AG10803 (cell line): ENCODE measurements at places on chromosomes 16 and 17.

DNA sequence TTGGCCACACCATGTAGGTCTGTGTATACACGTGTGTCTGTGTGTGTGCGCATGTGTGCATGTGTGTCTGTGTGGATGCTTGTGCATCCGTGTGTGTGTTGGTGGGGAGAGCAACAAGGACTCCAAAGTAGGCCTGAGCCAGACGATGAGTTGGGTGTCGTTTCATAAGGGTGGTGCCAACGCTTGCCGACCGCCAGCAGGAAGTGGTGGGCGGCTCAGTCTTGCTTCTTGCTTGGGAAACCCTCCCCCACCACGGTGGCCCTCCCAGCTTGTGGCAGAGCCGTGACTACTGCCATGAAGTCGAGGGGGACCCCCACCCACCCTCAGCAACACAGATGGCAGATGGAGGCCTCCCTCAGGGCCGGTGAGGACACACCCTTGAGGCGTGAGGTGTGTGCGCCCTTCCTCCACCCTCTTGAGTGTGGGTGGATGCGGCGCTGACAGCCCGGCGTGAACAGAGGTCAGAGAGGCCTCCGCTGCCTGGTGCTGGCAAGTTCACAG, 17.5 kb downstream of the SBK1 start:
- no peak for DNase-seq

DNA sequence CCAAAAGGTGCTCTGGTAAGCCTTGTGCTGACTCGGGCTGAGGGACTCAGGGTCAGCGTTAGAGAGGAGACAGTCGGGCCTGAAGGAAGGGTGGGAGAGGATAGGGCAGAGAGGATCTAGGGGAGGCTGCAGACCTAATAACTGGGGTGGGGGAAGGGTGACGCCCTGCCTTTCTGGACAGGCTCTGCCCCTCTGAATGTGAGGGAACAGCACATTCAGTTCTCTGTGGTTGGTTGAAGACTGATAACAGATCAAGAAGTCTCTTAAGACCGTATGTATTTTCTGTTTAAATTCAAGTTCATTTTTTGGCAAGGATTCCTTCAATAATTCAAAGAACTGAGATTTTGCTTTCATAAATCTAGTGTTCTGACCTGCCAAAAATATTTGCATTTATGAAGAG, 56.2 kb upstream of the TEKT3 start:
- DNase-seq: no peak

DNA sequence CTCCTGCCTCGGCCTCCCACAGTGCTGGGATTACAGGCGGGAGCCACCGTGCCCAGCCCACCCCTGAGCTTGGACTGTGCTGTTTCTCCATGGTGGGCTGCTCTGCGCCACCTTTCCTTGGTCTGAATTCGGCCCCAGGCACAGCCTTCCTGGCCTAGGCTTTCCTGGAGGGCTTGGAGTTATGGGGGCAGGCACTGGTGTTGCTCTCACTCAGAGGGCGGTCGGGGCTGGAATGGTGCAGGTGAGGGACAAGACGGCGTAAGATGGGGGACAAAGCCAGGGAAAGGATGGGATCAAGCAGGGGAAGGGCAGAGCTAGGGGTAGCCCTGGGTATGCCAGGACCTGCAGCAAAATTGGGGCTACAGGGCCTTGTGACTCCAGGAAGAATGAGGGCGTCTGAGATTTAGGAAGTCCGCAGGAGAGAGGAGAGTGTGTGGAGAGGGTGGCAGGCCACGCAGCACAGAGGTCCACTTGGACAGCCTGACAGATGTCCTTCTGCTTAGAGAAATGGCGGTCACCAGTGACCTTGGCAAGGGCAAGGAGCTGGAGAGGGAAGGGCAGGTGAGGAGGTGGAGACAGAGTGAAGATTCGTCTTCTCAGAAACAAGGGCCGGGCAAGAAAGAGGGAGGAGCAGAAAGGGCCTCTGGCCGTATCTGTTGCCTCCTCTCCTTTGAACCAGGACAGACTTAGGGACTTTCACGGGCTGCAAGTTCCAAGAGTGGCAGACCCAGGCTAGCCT, 1.6 kb upstream of the ATP6V0C start:
- DNase-seq: no peak

DNA sequence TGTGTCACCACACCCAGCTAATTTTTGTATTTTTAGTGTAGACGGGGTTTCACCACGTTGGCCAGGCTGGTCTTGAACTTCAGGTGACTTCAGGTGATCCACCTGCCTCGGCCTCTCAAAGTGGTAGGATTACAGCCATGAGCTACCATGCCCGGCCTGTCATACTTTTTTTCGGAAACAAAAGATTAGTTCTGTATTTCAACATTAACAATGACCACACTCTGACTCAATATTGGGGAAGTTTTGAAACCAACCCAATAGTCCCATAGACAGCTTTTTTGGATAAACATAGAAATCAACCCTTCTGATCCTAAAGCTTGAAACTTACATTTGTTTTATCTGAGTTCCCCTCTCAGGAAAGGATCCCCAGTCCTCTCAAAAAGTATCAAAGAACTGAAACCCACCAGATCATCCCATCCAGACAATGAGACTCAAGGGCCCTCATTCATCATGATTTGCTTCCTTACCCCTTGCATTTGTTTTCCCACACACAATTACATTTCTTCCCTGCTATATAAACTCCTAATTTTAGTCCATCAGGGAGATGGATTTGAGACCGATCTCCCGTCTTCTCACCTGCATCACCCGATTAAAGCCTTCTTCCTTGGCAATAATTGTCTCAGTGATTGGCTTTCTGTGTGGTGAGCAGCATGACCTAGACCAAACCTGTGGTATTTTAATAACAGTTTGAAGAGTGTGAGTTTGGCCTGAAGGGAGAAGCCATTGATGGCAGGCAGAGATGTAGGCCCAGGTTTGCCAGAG, 7.2 kb upstream of the AGRP start:
- peak; percentile 36 for DNase-seq
